ENCODE measurements at places on chromosomes 7 and 10.
A peak's percentile ranks its signal among the peaks of the same experiment; 100 is the strongest.

- DNase-seq: no peak
These were observed 83.8 kb upstream of the MACROH2A2 start for GRCh38 chr10:69968830-69969229.

DNA sequence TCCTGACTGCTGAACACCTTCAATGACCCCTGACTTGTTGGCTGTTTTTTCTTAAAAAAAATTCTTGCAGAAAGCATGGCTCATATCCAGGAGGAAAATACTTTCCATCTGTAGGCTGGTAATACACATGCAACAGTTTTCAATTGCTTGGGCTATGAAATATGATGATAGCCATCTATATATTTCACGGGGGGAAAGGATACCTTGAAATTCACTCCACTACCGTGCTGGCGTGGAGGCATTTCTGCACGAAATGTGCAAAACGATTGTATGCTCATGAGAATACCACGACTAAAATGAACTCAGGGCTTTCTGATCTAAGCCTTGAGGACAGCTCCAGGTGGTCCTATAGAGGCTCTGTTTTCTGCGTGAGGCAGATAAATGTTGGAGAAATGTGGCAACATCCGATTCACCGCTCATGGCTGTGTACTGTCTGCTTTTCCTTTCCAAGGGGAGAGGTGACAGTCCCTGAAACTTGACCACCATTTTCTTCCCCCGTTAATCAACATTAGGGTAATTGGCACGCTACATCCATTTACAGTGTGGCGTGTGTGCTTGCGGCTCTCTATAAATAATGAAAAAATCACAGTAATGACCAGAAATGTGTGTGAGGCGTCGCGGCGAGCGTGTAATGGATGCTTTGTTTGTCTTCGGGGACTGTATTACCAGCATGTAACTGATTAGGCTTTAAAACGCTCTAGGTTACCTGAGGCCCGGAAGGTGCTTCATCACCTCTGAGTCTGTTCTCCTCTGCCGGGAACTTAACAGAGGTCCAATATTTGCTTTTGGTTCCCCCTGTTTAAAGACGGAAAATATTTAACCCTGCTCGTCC is 12.8 kb upstream of the CARD11 start:
- no peak for DNase-seq

DNA sequence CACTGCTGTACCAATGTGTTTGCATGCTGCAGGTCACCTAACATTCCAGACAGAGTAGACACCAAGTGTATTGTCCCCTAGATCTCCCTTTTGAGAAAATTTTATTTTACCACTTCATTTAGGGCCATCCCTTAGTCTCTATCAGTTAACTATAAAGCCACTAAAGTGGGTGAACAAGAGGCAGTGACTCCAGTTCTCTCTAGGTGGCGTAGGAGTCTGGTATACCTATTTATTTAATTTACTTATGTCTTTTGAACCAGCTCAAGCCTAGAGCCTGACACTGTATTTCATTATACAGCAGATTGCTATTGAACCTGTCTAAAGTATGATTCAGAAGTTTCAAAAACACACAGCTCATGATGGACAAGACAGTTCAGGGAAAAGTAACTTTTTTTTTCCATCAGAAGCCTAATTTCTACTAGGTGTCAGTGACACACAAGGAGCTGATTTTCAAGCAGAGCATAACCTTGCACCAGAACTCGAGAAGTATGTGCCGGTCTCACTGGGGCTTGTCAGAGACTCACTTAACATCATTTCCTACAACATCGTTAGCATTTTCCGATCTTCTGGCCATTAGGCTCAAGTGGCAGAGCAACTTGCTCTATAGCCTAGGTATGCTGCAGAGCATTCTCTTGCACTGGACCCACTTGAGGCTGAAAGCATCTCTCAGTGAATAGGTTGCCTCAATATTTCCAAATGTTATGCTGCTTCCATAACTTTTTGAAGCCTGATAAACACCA is 175.4 kb downstream of the CDC14C start:
- no peak for DNase-seq

DNA sequence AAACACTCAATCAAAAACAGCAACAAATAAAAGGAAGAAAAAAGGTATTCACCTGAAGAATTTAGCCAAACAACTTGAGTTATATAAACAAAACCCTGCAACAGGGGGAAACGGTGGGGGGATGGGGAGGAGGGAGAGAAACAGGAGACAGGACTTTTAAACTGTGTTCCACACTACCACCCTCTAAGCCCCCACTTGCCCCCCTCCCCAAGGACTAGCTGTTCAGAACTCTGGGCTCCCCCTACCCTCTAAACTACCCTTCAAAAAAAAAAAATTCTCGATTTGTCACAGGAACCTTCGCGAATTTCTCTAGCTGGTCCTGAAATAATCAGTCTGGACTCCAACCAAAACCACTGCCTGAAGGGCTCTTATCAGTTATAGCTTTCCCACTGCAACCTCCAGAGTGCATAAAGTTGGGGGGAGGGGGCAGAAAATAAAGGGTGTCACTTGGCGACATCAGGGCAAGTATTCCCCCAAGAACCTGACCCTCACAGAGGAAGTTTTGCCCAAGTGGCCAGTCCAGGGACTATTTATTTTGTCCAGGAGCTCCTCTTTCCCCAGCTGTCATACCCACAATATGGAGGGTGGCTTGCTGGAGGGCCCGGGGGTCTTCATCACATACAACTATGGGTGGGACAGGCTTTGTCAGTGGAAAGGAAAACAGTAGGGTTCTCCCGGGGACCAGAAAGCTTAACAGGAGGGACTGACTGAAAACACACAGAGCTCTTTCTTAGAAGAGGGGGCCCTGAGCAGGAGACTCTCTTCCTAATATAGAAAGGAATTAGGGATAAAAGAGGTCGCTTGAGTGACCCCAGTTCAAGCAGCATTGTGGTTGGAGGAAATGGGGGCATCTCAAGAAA is 1.3 kb downstream of the UBE2H start:
- DNase-seq: peak; percentile 26

DNA sequence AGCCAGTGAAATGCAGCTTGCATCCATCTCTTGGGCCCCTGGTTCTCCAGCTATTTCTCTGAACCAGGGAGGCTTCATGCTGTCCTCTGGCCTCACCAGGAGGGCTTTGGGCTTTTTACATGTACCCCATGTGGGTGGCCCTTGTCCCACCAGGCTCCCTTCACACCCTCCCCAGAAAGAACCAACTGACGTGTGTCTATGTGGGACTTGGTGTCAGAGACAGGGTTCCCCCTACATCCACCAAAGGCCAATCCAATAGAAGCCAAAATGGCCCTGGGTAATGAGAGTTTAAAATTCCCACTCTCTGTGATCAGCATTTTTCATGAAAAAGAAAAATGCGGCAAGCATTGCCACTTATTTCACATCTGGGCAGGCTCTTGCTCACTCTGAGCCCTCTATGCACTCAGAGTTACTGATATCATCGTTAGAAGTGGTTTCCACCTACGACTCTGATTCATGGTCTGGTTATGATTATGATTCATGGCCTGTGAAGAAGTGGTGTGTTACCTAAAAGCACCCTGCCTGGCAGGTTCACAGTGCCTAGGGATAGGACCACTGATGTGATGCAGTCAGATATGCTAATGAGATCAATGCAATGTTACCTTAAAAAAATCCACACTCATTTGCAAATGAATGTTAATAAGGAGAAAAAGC is 133.5 kb downstream of the BUB3 start:
- DNase-seq: peak; percentile 23

DNA sequence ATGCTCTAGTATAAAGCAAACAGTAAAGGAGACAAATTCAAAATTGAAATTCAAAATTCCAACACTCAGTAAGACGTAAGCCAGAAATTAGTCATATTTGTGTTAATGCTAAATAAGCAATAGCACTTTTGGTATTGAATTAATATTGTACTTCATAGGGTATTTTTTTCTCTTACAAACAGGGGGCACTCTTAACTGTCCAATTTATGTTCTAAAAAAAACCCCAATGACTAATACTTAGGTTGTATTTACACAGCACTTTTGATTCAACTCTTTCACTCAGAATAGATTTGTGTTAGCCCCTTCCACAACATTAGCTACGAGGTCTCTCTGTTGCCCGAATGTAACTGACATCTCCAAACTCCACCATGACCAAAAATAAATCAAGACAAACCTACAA is 284.9 kb upstream of the COBL start:
- no peak for DNase-seq

- peak; percentile 5 for DNase-seq
These were observed 1.3 kb downstream of the AMPH start for GRCh38 chr7:38629651-38630510.

GRCh38 chr10:48802611-48803071 is 118.0 kb downstream of the WDFY4 start:
- no peak for DNase-seq

DNA sequence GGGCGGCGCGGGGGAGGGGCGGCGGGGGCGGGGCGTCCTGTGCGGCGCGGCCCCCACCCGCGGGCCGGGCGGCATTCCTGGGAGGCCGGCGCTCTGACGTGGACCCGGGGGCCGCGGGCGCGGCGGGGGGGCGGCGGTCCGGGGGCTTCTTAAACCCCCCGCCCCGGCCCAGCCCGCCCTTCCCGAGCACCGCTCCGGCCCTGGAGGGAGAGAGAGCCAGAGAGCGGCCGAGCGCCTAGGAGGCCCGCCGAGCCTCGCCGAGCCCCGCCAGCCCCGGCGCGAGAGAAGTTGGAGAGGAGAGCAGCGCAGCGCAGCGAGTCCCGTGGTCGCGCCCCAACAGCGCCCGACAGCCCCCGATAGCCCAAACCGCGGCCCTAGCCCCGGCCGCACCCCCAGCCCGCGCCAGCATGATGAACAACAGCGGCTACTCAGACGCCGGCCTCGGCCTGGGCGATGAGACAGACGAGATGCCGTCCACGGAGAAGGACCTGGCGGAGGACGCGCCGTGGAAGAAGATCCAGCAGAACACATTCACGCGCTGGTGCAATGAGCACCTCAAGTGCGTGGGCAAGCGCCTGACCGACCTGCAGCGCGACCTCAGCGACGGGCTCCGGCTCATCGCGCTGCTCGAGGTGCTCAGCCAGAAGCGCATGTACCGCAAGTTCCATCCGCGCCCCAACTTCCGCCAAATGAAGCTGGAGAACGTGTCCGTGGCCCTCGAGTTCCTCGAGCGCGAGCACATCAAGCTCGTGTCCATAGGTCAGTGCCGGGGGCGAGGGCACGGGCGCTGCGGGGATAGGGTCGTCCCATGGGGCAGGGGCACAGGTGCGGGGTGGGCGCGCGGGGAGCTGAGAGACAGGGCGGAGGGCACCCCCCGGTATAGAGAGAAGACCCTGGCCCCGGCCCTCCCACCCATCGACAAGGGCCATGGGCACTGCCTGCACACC is at the start of gene FLNC:
FLNC (plus strand) TSS at position 176 of the 947 bp plus-strand sequence; CDS start at position 408, 232 bp downstream.
- DNase-seq: peak; percentile 80

DNA sequence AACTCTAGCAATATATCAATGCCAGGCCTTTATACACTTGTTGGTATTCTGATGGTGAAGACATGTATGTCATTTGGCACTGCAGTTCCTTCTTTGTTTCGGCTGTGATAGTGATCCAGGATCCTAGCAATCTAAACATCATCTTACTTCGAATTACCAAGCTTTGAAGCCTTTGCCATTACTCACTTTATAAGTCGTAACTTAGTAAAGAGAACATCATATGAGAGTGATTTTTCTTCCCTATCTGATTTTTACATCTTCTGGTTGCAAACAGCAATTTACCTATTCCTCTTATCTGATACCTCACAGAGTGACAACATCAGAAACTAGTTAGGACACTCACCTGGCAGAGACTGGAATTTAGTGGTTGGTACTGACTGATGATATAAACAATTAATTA is 7.6 kb upstream of the BPGM start:
- no peak for DNase-seq

DNA sequence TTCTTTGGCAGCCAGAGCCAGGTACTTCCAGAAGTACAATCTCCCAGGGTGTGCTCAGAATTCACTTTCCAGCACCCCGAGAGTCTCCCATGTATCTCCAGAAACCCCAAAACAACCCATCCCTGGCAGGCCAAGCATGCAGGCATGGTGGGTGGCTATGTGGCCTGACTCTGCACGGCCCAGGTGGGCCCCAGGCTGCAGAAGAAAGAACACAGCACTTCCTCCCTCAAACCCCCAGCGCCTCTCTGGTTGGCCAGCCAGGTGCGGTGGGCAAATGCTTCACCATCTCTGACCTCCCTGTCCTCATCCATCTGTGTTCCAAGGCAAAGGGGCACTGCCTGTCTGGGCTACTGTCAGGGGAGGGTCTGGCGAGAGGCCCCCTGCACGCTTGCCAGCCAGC is 100.3 kb downstream of the MKI67 start:
- no peak for DNase-seq

GRCh38 chr10:30736685-30737232 is 107.2 kb upstream of the LYZL2 start:
- DNase-seq: peak; percentile 100

GRCh38 chr10:114720685-114721278 is 62.7 kb upstream of the ABLIM1 start:
- DNase-seq: no peak

- peak; percentile 7 for DNase-seq
These were observed 1.8 kb downstream of the ZMYND11 start for GRCh38 chr10:137031-137430.

GRCh38 chr10:121645696-121646095 is 47.5 kb upstream of the FGFR2 start:
- no peak for DNase-seq

DNA sequence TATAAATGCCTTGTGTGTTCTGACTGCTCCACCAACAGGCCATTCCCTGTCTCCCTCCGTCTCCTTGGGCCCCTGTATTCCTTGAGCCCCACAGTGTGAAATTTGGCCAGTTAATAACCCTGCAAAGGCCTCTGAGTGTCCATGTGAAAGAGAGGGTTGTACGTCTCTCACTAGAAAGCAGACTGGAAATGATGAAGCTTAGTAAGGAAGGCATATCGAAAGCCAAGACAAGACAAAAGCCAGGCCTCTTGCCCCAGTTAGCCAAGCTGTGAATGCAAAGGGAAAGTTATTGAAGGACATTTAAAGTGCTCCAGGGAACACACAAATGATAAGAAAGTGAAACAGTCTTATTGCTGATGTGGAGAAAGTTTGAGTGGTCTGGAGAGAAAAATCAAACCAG is 680.2 kb downstream of the SDK1 start:
- DNase-seq: no peak

- no peak for DNase-seq
These were observed 765.4 kb downstream of the SORCS1 start for GRCh38 chr10:106399112-106399511.
